CD4-positive, alpha-beta memory T cell (primary cell): ENCODE measurements at places on chromosomes 12 and 14. TPM values are rescaled to one million over a fixed set of nuclear protein-coding genes. Genes with fewer than 3 reads are reported as not detected.

GRCh38 chr12:104852102-104852501 is 106.0 kb downstream of the SLC41A2 start:
- no peak overlapping the region for H3K27ac ChIP-seq
- no peaks in the 10 kb centered on the region for H3K27me3 ChIP-seq
- H3K4me3 ChIP-seq, result no peak overlapping the region
- H3K36me3 ChIP-seq, result no peaks in the 10 kb centered on the region

DNA sequence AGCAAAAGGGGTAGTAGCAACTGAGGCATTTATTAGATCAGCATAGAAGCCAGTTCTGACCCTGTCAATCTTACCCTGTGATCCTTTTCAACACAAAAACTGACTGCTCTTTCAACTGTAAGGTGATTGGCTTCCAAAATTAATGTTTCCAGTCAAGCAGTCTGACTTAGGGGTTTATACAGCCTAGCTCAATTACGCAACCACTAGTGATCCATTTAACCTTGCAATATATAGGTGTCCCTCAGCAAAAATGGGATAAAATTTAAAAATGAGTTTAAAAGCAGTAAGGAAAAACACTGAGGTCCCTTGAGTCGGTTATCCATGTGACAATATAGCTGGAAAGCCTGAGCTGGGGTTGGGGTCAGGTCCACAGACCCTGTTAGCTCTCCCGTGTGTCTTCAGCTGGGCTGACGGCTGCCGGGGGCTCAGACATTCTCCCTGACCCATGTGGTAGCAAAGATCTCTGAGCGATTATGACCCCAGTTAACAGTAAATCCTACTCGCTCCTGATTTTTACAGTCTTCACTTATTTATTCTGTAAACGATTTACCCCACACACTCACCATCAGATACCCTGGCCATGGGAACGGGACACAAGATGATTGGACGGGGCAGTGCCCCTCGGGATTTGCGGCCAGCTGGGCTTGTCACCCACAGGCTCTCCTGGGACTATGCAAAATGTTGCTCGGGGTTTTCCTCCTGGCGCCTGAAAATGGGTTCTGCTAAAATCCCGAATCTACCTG is 16.6 kb downstream of the ADGRD1 start:
- no peak overlapping the region for H3K27ac ChIP-seq
- no peaks in the 10 kb centered on the region for H3K36me3 ChIP-seq
- DNase-seq, result no peak
- no peak overlapping the region for H3K4me3 ChIP-seq
- H3K27me3 ChIP-seq, result no peaks in the 10 kb centered on the region
- no peaks in the 10 kb centered on the region for H3K4me1 ChIP-seq

DNA sequence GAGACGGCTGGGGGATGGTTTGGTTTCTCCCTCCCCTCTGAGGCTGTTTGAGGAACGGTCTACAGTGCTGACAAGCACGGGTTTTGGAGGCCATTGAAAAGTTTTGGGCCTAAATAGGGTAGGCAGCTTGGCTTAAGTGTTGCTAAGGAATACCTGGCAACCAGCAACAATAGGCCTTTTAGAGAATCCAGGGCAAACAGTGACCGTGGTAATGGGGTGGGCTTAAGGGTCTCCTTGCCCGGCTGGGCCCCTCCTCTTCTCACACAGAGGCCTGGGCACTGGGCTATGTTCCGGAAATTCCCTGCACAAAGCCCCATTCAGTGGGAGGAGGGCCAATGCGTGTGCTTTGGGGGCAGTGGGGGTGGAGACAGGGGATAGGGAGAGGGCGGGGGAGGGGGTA is 55.4 kb downstream of the ASCL1 start:
- H3K4me1 ChIP-seq, result no peaks in the 10 kb centered on the region
- no peak overlapping the region for H3K4me3 ChIP-seq
- DNase-seq, result no peak
- no peaks in the 10 kb centered on the region for H3K27me3 ChIP-seq
- no peak overlapping the region for H3K27ac ChIP-seq
- no peaks in the 10 kb centered on the region for H3K36me3 ChIP-seq

GRCh38 chr12:8697120-8697475 is 693 bp upstream of the RIMKLB start:
- DNase-seq, result peak; percentile 37
- no peaks in the 10 kb centered on the region for H3K27me3 ChIP-seq
- H3K4me1 ChIP-seq, result peaks cover 18% of the 10 kb centered on the region
- H3K27ac ChIP-seq, result peak overlapping the region; percentile 52

- H3K27ac ChIP-seq, result no peak overlapping the region
- H3K4me3 ChIP-seq, result peak overlapping the region; percentile 32
- H3K27me3 ChIP-seq, result peaks cover 5% of the 10 kb centered on the region
- no peak for DNase-seq
- no peaks in the 10 kb centered on the region for H3K36me3 ChIP-seq
Observed at GRCh38 chr12:67068204-67068731, 200.9 kb upstream of the CAND1 start.

DNA sequence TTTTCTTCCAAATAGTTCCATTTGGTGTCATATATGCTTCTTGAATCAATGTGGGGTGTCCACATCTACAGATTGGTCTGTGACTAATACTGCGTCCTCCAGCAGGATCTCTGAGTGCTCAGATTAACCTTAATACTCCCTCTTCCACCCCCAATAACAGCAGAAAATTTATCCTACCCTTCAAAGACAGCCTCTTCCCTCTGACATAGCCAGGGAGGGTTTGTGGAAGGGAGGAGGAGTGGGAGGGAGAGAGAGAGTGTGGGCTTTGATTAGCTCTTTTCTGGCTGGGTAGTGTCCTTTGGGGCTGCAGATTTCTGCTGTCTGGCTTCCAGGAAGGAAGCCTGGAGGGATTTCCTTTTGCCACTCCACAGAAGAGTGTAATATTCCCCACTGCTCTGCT is 220.7 kb downstream of the TTC6 start:
- H3K4me3 ChIP-seq, result no peak overlapping the region
- no peak for DNase-seq
- H3K27ac ChIP-seq, result no peak overlapping the region
- H3K36me3 ChIP-seq, result no peaks in the 10 kb centered on the region

GRCh38 chr14:101844751-101845150 is 83.2 kb downstream of the PPP2R5C start:
- H3K4me1 ChIP-seq, result peaks cover 96% of the 10 kb centered on the region
- H3K27ac ChIP-seq, result no peak overlapping the region
- H3K27me3 ChIP-seq, result no peaks in the 10 kb centered on the region
- no peak overlapping the region for H3K4me3 ChIP-seq
- peak; percentile 52 for DNase-seq

DNA sequence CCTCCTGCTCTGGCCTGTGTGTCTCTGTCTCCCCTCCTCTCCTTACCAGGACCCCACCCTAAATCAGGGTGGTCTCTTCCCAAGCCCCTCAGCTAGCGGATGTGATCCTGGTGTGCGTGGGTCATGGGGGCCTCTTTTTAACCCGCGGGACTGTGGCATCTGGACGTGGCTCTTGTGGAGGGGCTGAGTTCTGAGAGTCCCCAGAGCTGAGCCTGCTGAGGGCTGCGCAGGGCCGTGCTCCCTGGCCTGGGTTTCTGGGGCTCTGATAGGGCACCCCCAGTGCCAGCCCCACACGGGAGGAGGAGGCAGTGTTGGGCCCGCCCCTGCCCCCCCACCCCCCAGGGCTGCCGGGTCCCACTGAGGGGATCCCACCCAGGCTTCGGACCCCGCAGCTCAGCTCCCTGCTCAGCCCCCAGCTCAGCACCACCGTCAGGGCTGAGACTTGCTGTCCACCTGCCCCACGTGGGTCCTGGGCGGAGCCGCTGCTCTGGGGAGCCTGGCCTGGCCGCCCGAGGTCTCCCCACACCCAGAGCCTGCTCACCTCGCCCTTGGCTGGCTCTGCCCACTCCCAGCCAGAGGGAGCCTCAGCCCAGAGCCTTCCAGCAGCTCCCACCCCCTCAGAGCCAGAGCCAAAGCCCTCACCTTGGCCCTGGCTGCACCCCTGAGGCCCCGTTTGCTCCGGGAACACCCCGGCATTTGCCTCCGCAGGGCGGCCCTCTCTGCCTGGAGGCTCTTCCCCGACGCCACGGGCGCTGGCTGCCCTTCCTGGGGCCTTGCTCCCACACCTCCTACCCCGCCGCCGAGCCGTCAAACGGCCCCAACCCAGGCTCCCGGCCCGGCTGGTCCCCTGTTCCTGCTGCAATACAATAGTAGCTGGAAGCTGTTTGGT is 31.5 kb downstream of the NOC4L start:
- H3K36me3 ChIP-seq, result no peaks in the 10 kb centered on the region
- DNase-seq, result no peak
- no peaks in the 10 kb centered on the region for H3K27me3 ChIP-seq

GRCh38 chr12:69068448-69068847 is 135.5 kb upstream of the CPM start:
- H3K4me1 ChIP-seq, result no peaks in the 10 kb centered on the region
- H3K4me3 ChIP-seq, result no peak overlapping the region
- no peaks in the 10 kb centered on the region for H3K27me3 ChIP-seq
- no peak for DNase-seq
- no peaks in the 10 kb centered on the region for H3K36me3 ChIP-seq
- no peak overlapping the region for H3K27ac ChIP-seq

- no peaks in the 10 kb centered on the region for H3K36me3 ChIP-seq
- no peak overlapping the region for H3K4me3 ChIP-seq
- H3K27me3 ChIP-seq, result no peaks in the 10 kb centered on the region
- H3K27ac ChIP-seq, result no peak overlapping the region
Observed at GRCh38 chr12:116832353-116832752, 48.9 kb downstream of the HRK start.

DNA sequence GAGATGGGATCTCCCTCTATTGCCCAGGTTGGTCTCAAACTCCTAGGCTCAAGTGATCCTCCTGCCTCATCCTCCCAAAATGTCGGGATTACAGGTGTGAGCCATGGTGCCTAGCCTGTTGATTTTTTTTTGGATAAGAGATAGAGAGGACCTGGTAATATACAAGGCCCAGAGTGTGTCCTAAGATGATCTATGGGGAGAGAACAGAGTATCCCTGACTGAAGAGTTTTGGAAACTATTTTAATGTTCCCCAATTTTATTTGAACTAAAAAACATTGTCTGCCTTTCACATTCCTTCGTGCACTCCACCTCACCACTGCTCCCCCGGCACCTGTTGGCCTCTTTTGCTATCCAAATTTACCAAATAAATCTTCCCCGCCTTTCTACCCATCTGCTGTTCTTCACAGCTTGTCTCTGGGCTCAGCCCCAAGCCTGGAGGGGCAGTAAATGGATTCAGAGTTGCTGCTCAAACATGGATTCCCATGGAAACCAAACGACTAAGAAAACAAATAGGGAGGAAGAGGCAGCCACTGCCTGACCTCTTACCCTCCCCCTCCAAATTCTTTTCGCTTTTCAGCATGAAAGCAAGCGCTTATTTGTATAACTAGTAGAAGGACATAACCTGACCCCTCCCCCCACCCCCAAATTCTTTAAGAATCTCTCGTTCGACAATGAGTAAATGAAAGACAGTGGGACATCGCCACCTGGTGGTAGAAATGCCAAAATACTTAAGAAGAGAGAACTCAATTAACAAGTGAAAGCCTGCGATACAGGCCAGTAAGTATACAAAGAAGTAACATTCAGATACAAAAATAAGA is 22.6 kb downstream of the OR10G3 start:
- H3K27ac ChIP-seq, result no peak overlapping the region
- H3K27me3 ChIP-seq, result no peaks in the 10 kb centered on the region
- peaks cover 6% of the 10 kb centered on the region for H3K4me1 ChIP-seq
- no peak overlapping the region for H3K4me3 ChIP-seq
- DNase-seq, result peak; percentile 74

- H3K27me3 ChIP-seq, result no peaks in the 10 kb centered on the region
- no peaks in the 10 kb centered on the region for H3K36me3 ChIP-seq
- H3K4me1 ChIP-seq, result no peaks in the 10 kb centered on the region
- H3K4me3 ChIP-seq, result no peak overlapping the region
Observed at GRCh38 chr12:43357141-43357540, 194.9 kb downstream of the ADAMTS20 start.

DNA sequence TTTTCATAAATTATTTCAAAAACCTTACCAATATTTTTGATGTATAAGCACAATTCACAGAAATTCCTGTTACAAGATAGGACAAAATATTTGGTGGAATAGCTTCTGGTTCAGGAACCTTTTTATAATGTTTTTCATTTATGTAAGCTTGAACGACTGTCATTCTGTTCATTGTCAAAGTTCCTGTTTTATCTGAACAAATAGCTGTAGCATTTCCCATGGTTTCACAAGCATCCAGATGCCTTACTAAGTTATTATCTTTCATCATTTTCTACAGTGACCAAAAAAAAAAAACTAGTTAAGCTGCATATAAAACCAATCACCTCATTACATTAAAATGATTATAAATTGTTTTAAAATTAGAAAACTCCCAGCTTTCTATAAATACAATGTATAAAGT is 87.1 kb downstream of the ATP2B1 start:
- H3K27me3 ChIP-seq, result no peaks in the 10 kb centered on the region
- DNase-seq, result no peak
- peaks cover 17% of the 10 kb centered on the region for H3K36me3 ChIP-seq
- peaks cover 4% of the 10 kb centered on the region for H3K4me1 ChIP-seq

- H3K4me3 ChIP-seq, result peak overlapping the region; percentile 39
- H3K27ac ChIP-seq, result peak overlapping the region; percentile 50
- H3K4me1 ChIP-seq, result peaks cover 14% of the 10 kb centered on the region
- H3K27me3 ChIP-seq, result no peaks in the 10 kb centered on the region
- DNase-seq, result peak; percentile 69
- H3K36me3 ChIP-seq, result no peaks in the 10 kb centered on the region
Observed at GRCh38 chr14:24080888-24081738, 9.8 kb downstream of the CPNE6 start.

DNA sequence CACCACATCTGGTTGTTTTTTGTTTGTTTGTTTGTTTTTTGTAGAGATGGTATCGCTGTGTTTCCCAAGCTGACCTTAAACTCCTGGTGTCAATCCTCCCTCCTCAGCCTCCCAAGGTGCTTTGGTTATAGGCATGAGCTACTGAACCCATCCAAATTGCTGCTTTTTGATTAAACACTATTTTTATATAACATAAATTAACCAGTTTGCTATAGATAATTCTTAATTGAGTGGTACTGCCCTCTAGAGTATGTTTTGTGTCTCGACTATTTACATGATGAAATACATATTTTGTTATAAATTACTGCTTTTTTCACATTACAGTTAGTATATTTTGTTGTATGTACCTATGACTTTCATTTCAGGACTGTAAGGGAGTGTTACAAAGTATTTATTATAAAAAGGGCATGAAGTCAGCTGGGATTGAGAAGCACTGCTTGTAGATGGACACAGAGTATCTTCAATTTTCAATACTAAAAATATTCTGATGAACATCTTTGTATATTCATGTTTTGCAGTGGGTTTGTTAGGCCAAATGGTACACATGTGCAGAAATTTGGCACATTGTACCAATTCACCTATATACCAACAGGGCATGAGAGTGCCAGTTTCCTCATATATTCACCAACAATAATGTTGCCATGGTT is 14.9 kb upstream of the SCAF11 start:
- H3K4me3 ChIP-seq, result no peak overlapping the region
- no peak for DNase-seq
- H3K27me3 ChIP-seq, result no peaks in the 10 kb centered on the region
- no peak overlapping the region for H3K27ac ChIP-seq
- H3K36me3 ChIP-seq, result no peaks in the 10 kb centered on the region
- H3K4me1 ChIP-seq, result no peaks in the 10 kb centered on the region

ZDHHC22 gene
- not detected for total RNA-seq

KCNA5 gene
- total RNA-seq, result not detected

NINJ2 gene
- total RNA-seq, result 4.5 TPM

ENTPD5 gene
- 16.2 TPM for total RNA-seq

HOXC12 gene
- total RNA-seq, result not detected

NGB gene
- total RNA-seq, result not detected

MYL6B gene
- 2.6 TPM for total RNA-seq

TAS2R13 gene
- total RNA-seq, result 0.79 TPM
